A549 treated with Hydrocortisone at 1 μM for 4 hours (cell line): ENCODE measurements at places on chromosomes 16 and 17. TPM values are rescaled to one million over a fixed set of nuclear protein-coding genes. Genes with fewer than 3 reads are reported as not detected.

MT1A gene
- total RNA-seq = 22.0 to 34.8 TPM (median 26.9 TPM) in 5 replicates

TBC1D3I gene
- total RNA-seq = 0.10 to 0.27 TPM (median 0.17 TPM) in 5 replicates

MAPT gene
- 1.5 to 2.3 TPM (median 1.9 TPM) in 5 replicates for total RNA-seq

CACNG1 gene
- 0.08 to 0.21 TPM (median 0.13 TPM) in 5 replicates for total RNA-seq

KRT26 gene
- not detected in 5 replicates for total RNA-seq

KRT17 gene
- 0.54 to 1.9 TPM (median 0.78 TPM) in 5 replicates for total RNA-seq

WSCD1 gene
- total RNA-seq = 2.4 to 3.6 TPM (median 2.9 TPM) in 5 replicates

TP53 gene
- 42.4 to 47.4 TPM (median 42.4 TPM) in 5 replicates for total RNA-seq

TP53TG3C gene
- 0.23 to 0.84 TPM (median 0.26 TPM) in 4 of 5 replicates, not detected in the other for total RNA-seq

VMO1 gene
- total RNA-seq = 0.41 to 1.1 TPM (median 0.74 TPM) in 5 replicates

CCDC43 gene
- 24.2 to 38.9 TPM (median 28.5 TPM) in 5 replicates for total RNA-seq

NSF gene
- total RNA-seq = 17.9 to 22.8 TPM (median 19.3 TPM) in 5 replicates

OSGIN1 gene
- total RNA-seq = 15.0 to 31.1 TPM (median 16.1 TPM) in 5 replicates

LITAFD gene
- not detected in 5 replicates for total RNA-seq

BRIP1 gene
- total RNA-seq = 2.7 to 5.0 TPM (median 4.2 TPM) in 5 replicates

CA7 gene
- total RNA-seq = 0.09 TPM in 1 of 5 replicates, not detected in the others

CD300LG gene
- not detected in 5 replicates for total RNA-seq

PTX4 gene
- total RNA-seq = not detected in 5 replicates

CTF1 gene
- 0.16 to 0.32 TPM (median 0.18 TPM) in 5 replicates for total RNA-seq

ERAL1 gene
- total RNA-seq = 86.8 to 92.5 TPM (median 88.1 TPM) in 5 replicates

YPEL2 gene
- 2.0 to 3.2 TPM (median 2.8 TPM) in 5 replicates for total RNA-seq

TMEM238L gene
- not detected in 5 replicates for total RNA-seq

MYLK3 gene
- total RNA-seq = 0.01 to 0.10 TPM (median 0.02 TPM) in 5 replicates

MAZ gene
- total RNA-seq = 160 to 170 TPM (median 168 TPM) in 5 replicates

KLHL10 gene
- total RNA-seq = 0.05 to 0.25 TPM (median 0.10 TPM) in 3 of 5 replicates, not detected in the others

OTOP3 gene
- not detected in 5 replicates for total RNA-seq

PRAC2 gene
- not detected in 5 replicates for total RNA-seq

CTRL gene
- 1.1 to 2.0 TPM (median 1.5 TPM) in 5 replicates for total RNA-seq

CENPN gene
- 62.6 to 104 TPM (median 67.1 TPM) in 5 replicates for total RNA-seq

PHF23 gene
- total RNA-seq = 89.8 to 111 TPM (median 96.3 TPM) in 5 replicates

LRRC37A3 gene
- total RNA-seq = 2.1 to 3.2 TPM (median 2.1 TPM) in 5 replicates

CD79B gene
- total RNA-seq = 0.08 to 0.09 TPM in 2 of 5 replicates, not detected in the others

ERI2 gene
- total RNA-seq = 12.2 to 17.8 TPM (median 13.9 TPM) in 5 replicates
